Activated CD8-positive, alpha-beta memory T cell treated with anti-CD3 and anti-CD28 coated beads, Interleukin-2, amount 10 ng/mL, durations not matched to agents 7 days and 5 days (primary cell): ENCODE measurements at places on chromosomes 6 and 20. TPM values are rescaled to one million over a fixed set of nuclear protein-coding genes. Genes with fewer than 3 reads are reported as not detected.

DNA sequence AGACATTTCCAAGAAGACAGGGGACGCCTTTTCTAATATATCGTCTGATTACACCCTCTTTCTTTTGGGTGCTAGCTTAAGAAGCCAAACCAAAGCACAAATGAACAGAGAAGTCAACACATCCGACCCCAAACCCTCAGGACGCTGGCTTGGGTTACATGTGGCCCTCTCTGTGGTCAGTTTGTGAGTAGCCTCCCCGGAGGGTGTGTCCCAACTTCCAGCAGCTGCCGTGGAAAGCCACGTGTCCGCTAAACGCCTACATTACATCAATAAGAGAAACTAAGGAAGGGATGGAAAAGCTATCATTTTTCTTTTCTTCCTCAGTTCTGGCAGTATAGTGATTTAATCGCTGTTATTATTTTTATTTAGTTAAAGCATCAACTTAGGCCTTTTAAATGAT, 487 bp upstream of the BMP6 start:
- DNase-seq, result no peak

DNA sequence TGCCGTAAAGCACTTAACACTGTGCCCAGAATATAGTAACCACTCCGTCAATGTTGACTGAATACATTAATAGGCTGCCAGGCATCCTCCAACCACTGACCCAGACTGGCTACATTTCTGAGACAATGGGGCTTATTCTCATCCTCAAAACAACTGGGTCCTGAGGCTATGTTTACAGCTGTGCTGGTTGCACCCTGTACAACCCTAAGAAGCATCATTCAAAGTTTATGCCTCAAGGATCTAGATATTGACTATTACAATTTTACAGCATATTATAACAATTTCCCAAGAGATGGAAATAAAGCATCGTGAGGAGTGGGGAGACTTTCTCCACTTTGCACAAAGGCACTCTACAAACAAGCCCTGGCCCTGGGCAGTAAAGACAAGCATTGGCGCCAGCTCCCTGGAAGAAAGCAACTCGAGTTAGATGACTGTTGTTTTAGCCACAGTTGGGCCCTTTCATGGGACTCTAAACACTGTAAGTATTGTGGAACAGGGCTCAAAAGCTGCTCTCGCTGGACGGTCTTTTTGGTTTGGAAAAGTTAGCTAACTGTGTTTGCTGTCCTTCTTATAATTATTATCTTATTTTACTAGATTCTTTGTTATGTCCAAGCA, 30.2 kb downstream of the MYLIP start:
- DNase-seq, result no peak

PAX1 gene
- total RNA-seq, result not detected

- no peak for DNase-seq
Observed at GRCh38 chr6:65649392-65649791, 57.6 kb downstream of the EYS start.

GRCh38 chr6:57302477-57302876, 15.0 kb upstream of the PRIM2 start:
- no peak for DNase-seq

CALHM4 gene
- not detected for total RNA-seq

DNA sequence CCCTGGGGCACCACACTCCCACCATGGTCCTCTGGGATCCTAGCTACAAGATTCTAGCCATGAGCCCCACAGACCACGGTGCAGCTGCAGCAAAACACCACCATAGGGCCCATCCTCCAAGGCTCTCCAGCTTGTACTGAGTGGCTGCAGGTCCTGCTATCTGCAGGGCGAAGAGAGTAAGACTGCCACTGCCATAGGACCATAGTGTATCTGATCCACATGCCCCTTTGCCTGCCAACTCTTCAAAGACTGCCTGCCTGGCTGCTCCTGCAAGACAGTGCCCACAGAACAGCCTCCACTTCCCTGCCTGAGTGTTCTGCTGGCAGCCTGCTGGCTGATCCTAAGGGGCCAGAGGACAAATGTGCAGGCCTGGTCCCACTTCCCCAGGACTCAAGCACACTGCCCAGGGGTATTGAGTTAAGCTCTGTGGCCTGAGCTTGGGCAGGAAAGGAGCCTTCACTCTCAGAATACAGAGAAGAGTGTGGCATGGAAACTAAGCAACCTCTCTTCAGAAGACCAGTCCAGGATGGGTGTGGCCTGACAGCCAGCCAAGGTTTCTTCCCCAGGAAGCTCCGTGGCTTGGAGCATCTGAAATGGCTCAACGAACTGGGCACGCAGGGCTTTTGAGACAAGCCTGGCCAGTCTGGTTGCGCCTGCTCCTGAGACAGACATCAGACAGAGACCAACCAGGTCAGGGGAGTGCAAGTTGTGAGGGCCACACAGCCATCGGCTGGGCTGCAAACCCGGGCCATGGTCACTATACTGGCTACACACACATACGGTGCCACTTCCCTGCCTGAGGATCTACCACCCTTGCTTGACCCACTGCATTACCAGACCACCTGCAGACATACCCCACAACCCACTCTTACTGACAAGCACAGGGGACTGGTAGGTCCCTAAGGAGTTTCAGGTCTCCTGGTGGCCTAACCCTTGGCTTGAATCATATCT, 54.5 kb downstream of the RNGTT start:
- no peak for DNase-seq

DNA sequence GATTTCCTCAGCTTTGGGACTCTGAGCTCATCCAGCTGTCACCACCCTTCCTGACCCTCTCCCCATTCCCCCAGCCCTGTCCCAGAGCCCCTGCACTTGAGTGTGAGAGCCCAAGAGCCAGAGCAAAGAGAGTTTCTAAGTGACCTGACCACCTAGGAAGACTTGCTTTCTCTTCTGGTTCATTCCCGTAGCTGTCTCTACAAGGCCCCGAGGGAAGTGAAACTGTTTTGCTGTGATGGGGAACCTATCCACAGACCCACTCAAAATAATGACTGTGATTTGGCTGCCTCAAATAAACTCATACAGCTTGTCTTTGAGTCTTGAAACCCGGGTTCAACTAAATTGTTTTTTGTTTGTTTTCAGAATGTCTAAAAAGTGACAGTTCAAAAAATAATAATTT, 74.6 kb upstream of the XRN2 start:
- DNase-seq, result no peak

- no peak for DNase-seq
Observed at GRCh38 chr6:17096652-17097051, 5.2 kb upstream of the STMND1 start.

DNA sequence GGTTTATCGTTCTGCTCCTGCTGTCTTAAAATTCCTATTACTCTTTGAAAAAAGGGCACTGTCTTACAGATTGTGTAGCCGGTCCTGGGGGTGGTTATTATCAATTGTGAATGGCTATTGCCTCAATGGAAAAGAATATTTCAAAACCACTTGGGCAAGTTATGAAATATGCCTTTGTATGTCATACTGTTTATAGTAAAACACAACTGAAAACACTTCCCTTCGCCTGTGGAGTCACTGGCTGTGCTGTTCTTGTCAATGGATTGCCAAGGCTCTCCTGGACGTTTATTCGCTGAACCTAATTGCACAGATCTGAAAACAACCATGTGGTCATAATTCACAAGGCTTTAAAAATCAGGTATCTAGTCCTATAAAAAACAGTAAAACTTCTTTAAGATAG, 47.8 kb upstream of the TAGAP start:
- DNase-seq, result no peak
